Right kidney (tissue), 9 donors: ENCODE measurements at places on chromosomes 5 and 9.

DNA sequence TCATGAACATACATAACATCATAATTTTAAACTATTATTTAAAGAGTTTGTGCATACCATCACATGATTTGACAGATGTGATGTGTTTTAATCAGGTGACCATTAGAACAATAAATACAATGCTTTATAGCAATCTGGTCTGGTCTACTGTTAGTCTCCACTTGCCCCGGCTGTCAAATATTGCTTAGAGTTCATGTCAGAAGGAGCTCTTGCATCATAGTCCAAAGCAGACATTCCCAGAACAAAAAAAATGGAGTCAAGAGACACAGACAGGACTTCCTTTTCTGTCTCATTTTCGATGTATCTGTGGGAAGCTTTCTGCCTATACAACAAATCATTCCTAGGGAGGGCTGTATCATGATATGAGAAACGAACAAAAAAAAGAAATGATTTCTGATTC is 979.2 kb upstream of the WWC1 start:
- DNase-seq: no peak

DNA sequence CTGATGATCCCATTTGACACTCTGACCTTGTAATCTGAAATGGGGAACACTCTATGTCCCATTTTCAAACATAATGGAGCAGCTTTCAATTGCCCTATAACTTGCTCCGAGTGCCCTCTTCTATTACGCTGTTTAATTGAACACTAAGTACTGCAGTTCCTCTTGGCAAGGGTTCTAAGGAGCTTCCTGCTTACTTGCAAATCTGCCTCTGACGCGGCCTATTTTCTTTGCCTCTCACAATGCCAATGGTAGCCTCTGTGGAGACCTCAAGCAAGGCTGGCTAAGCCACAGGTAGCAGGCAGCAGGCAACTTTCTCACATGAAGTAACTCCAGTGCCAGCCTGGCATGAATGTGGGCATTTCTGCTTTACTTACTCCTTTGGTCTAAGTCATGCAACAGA is 443.4 kb upstream of the TRPC7 start:
- no peak for DNase-seq

GRCh38 chr5:124963236-124963919 is 216.9 kb upstream of the ZNF608 start:
- no peak for DNase-seq

DNA sequence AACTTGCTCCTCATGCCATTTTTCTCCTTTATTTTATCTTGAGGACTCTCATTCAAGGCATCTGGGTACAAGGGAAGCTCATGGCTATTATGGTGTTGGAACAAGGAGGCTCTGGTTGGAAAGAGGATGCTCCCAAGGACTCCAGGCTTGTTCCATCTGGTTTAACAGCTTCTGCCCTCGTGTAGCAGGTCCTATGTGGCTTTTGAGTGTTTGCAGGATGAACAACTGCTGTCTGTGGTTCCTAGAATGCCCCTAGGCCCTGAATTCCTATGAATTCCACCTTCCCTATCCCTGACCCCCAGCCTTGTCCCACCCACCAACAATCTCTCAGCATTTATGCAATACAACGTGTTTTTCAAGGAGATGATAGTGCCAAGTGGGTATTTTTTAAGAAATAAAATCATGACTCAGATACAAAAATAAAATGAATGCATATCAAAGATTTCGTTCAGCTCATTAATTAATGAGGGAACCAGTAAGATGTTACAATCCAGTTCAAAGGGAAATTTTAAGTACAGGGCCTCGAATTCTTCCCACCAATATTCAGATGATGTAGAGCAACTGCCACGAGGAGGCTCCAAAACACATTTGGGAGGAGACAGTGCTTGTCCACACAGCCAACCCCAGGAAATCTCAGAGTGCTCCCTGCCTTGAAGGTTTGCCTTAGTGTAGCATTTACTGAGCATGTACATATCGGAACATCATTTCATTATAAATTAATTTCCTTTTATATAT is 182.0 kb downstream of the MUSK start:
- DNase-seq: no peak

DNA sequence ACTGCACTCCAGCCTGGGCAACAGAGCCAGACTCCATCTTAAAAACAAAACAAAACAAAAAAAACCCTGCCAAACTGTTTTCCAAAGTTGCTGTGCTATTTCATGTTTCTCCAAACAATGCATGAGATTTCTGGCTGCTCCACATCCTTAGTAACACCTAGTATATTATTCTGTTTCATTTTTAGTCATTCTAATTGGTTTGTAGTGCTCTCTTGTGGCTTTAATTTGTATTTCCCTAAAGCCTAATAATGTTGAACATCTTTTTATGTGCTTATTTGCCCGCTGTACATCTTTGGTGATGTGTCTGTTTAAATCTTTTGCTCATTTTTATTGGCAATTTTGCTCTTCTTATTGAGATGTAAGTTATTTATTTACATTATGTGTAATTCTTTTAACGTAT is 18.4 kb upstream of the TTC1 start:
- no peak for DNase-seq

DNA sequence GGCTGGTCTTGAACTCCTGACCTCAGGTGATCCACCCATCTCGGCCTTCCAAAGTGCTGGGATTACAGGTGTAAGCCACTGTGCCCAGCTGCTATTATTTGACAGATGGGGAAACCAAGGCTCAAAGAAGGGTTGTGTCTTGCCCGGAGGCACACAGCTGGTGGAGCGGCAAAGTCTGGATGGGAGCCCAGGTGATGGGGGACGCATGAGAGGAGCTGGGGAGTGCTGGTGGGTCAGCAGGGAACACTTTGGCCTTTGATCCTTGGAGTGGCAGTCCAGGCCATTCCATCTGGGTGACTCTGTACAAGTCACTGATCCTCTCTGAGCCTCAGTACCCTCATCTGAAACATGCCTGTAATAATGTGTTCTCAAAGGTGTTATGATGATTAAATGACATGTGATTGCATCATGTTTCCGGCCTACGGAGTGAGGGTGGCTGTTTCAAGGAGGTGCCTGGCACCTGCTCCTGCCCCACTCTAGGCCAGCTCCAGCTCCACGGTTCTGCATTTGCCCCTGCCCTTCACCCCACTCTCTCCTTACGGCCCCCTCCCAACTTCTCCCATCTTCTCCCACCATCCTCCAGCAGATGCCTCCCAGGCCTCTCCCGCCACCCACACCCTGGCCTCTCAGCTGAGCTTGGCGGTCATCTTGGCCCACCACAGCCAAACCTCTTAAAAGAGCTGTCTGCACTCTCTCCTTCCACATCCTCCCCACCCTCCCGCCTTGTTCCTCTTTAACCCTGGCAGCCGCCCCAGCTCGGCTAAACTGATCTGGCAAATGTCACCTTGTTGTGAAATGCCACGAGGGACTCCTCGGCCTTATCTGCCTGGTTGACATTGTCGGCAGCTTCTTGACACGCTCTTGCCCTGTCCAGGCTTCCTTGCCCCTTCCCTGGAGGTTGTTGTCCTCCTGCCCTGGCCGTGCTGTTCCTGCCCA is 5.5 kb upstream of the DBN1 start:
- no peak for DNase-seq

DNA sequence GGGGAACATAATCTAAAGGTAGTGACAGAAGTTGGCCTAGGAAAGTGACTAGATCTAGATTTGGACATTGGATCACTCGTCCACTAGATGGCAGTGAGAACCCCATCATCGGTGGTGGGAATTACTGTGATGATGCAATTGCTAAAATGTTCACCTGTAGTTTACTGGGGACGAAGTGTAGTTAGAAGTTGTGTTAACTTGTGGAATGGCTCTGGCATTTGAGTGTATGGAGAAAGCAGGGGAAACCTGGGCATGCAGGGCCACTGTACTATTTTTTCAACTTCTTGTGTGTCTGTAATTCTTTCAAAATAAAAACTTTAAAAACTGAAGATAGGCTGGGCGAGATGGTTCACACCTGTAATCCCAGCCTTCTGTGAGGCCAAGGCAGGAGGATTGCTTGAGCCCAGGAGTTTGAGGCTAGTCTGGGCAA is 75.5 kb downstream of the PHAX start:
- DNase-seq: peak; percentile 31

- DNase-seq: no peak
These were observed 16.3 kb downstream of the LARP1 start for GRCh38 chr5:154771383-154771901.

GRCh38 chr5:10162468-10162867 is 87.2 kb downstream of the ATPSCKMT start:
- no peak for DNase-seq

DNA sequence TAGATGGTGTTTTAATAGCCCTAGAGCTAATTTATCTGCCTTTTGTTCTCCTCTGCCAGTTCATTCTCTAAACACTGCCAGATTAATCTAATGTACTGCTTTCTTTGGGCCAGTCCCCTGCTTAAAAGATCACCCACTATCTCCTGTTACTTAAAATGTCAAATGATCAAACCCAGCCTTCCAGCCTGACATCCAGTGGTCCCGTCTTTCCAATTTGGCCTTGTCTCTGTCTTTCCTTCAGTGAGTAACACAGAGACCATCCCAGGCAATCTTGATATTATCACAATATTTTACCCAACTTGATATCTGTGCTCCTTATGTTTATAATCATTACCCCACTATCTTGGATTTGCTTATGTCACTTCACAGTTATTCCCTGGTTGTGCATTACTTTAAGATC is 12.0 kb downstream of the PRR16 start:
- no peak for DNase-seq

- DNase-seq: no peak
These were observed 183.5 kb downstream of the LURAP1L start for GRCh38 chr9:12958279-12958678.

GRCh38 chr5:92641031-92641962 is 939.7 kb downstream of the NR2F1-AS1 start:
- peak; percentile 76 for DNase-seq

- peak; percentile 18 for DNase-seq
These were observed 166.4 kb downstream of the TLE1 start for GRCh38 chr9:81522716-81523551.
